ENCODE measurements at places on chromosomes 3 and 15.

DNA sequence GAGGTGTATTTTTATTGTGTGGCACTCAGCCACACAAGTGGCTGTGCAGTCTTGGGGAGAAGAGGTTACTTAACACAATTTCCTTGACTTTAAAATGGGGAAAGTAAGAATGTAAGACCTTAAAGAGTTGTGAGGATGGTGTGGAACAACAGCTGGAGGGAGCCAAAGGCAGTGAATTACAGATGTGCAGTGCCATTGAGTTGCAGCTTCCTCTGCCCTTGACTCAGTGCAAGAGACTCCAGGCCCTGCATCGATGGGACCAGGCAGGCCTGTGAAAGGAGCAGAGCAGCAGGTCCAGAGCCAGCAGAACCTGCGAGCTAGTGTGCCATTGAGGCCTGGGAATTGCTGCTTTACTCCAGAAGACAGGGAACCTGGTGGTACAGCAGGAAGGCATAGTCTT is 27.2 kb downstream of the EEFSEC start:
- DNase-seq = no peak

GRCh38 chr15:70125605-70126004 is 27.9 kb upstream of the TLE3 start:
- no peak for DNase-seq

DNA sequence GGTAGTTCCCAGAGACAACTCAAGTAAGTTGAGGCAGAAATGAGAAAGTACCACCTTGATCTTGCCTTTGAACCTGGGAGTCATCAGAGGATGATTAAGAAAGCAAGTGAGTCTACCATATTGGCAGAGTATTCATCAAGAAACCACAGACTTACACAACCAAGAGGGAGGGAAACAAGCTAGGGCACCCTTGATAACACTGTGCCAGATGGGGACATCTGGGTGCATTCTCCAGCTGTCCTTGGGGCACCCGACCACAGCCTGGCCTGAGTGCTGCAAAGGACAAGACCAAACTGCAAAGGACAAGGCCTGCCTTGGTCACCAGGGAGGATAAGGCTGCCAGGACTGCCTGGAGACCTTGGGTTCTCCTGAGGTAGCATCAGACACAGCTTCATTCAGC is 553.6 kb downstream of the EPHB1 start:
- DNase-seq = no peak

DNA sequence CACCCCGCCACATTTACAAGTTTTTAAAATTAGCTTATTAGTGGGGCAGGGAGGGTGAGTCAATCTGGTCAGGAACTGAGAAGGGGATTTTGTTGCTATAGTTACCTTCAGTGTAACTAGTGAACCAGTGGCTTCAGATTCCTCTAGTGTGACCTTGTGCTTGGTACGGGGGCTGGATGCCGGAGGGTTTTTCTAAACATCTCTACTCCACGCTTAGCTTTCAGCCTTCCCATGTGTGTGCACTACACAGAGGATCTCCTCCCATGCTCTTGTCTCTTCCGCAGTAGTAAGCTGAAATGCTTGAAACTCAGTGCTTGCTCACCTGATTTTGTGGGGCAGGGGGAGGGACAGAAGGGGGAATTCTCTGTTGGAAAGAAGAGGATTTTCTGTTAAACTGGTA is 67.9 kb upstream of the AKAP13 start:
- DNase-seq = no peak

GRCh38 chr15:40790718-40791117 is 16.2 kb upstream of the ZFYVE19 start:
- DNase-seq = no peak

DNA sequence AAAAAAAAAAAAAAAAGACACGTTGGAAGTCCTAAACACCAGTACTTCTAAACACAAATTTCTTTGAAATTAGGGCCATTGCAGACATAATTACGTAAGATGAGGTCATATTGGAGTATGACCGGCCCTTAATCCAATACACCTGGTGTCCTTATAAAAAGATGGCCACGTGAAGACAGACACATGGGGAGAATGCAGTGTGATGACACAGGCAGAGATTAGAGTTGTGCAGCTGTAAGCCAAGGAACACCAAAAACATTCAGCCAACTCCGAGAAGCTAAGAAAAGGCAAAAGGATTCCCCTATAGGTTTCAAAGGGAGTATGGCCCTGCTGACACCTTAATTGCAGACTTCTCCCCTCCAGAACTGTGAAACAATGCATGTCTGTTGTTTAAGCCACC is 379.0 kb upstream of the PDZRN3 start:
- no peak for DNase-seq

DNA sequence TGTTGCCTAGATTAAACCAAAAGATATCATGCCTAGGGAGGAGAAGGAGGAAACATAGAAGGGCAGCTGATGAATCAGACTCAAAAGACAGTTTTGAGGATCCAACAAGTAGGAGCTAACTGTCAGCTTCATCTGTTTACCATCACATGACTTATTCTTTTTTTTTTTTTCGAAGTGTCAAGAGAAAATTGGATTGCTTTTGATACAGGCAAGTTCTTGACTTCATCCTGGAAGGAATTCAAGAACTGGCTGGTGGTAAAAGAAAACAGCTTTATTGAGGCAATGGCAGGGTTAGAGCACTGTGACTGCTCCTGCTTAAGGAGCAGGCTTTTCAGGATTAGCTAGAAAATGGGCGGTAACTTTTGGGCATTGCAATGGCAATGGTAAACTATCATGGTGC is 227.5 kb upstream of the KCNMB2 start:
- DNase-seq = no peak

DNA sequence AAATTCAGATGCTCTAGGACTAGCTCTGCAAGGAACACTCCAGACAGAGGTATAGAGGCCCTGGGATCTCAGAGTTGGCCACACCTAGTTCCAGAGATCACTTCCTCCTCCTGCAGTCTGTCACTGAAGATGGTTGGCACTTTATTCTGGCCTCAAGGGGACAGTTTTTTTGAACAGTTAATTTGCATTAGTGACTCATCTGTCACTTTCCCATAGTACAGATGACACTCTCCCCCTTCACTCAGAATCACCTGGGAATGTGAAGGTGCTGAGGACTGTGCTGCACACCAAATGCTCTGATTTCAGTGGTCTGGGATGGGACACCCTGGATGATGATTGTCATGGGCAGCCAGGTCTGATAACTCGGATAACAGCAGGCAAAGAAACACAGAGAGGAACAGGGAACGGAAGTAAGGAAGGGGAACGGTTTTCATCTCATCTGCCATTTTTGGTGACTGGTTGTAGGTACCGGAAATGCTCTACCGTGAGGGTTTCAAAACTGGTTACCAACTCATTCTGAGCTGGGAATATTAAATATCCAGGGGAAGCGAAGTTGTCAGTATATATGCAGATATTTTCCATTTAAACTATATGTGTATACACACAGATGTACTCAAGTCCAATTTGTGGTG is 232.5 kb upstream of the ST8SIA2 start:
- no peak for DNase-seq

GRCh38 chr15:29132735-29133181 is 136.9 kb downstream of the NSMCE3 start:
- DNase-seq = no peak

GRCh38 chr3:76266511-76266910 is 481.2 kb upstream of the ZNF717 start:
- DNase-seq = no peak

DNA sequence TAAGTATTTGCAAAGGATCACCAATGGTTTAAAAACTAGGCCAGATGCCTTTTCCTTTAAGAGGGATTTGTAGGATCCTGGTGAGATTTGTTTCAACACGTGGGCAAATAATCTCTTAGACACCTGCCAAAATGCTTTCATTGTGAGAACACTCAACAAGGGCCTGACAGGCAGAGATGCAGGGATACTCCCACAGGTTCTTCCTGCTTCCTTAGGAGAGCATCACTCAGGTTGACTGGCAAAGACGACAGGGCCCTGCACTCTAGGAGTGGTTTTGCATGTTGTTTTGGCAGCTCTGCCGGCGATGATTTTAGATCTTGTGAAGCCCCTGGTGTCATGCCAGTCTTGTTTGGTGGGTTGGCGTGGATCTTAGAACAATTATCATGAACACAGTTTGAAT is 184.5 kb downstream of the NR1D2 start:
- no peak for DNase-seq

DNA sequence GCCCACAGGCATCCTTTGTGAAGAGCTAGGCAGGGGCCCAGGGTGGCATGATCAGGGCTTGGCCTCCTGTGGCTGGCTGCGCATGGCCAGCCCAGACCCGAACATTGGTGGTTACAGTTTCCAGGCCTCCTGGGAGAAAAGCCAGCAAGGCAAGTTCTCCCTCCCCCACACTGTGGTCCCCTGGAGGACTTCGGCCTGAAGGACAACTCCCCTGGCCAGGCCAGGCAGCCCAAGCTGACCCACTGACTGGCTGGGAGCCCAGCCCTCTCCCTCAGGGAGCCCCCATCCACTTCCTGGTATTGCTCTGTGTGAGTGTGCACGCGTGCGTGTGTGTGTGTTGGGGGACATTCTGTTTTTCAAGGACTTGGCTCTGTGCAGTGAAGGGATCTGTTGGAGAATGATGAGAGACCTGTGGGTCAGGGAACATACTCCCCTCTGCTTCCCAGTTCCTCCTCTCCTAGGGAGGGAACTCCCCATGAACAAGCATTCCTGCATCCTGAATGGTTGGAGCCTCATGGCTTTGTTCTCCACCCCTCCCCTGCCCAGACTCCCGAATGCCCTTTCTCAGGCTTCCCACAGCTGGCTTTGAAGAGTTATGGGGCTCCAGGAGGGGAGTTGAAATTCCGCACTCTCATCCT is 29.5 kb downstream of the CORO2B start:
- DNase-seq = no peak

DNA sequence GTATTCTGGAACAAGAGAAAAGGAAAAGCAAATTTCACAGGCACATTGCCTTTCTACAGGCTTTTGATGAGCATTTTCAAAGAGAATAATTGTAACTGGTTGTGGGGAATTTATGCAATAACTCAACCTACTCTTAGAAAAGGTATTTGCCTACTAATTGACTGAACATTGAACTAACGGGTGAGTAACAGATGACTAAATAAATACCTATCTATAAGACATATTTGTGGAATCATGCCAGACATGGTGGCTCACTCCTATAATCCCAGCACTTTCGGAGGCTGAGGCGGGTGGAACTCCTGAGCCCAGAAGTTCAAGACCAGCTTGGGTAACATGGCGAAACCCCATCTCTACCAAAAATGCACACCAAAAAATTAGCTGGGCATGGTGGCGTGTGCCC is 367.7 kb downstream of the CGGBP1 start:
- DNase-seq = no peak

- DNase-seq = no peak
Measured at GRCh38 chr15:57147621-57148020, 228.7 kb upstream of the CGNL1 start.

DNA sequence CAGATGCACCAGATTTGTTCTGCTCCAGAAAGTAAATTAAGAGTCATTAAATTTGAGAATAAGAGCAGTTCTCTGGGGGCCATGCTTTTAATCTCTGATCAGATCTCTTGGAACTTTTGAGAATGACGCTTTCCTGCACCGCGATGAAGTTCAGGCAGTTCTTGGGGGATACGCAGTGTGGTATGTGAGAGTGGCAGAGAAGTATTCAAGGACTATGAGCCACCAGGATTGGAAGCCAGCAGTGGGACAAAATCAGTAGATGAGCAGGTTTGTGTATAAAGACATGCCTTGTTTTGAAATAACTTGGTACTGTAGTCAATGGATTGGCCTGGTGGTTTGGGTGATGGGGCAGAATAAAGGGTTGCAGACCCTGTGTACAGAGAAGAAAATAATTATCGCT is 483.6 kb downstream of the ERC2 start:
- DNase-seq = no peak

GRCh38 chr3:140727886-140728285 is 50.0 kb downstream of the TRIM42 start:
- DNase-seq = no peak

DNA sequence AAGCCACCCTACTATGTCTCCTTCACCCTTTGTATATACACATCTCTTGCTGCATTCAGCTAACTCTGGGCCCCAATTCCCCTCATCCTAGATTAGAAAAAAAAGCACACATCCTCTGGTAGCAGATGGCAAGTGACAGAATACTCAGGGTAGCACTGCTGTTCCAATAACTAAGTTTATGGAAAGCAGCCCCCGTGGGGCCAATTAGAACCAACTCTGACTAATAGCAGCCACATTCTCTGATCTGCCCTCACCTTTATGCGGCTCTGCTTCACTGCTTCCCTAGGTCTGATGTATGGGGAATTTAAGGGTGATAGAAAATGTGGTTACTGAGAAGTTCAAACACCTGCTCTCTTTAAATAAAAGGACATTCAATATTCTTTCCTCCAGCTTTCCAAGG is 74.9 kb upstream of the SETMAR start:
- no peak for DNase-seq

DNA sequence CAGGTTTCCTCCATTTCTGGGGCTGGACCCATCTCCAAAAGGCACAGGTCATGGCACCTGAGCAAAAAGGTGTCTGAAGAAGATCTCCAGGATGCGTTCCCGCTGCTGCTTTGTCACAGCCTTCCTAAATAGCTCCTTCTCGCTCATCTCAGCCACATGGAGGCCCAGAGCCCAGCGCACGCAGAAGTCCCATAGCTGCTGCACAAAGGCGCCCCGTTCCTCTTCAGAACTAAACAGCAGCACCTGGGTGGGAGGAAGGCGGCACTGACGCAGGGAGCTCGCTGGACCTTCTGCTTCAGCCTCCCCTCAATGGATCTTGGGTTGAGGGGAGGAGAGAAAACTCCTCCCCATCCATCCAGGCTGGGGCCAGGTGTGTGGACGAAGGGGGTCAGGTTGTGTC is 8.4 kb downstream of the DUOX2 start:
- DNase-seq = no peak

DNA sequence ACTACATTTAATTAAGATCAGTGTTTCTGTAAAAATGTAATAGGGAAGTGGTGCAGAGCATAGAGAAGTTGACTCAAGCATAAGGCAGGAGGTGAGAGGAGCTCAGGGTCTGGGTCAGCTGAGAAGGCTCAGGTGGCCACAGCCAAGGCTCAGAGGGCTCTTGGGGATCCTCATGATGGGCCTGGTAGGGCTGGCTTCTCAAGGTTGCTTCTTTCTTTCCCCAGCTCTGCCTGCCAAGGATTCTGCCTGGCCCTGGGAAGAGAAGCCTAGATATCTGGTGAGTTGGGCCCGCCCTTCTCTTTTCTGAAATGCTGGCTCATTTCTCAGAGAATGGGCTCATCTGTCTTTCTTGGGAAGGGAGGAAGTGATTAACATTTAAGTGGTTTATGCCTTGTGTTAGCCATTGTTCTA is 6.5 kb downstream of the ZNF589 start:
- DNase-seq = no peak

DNA sequence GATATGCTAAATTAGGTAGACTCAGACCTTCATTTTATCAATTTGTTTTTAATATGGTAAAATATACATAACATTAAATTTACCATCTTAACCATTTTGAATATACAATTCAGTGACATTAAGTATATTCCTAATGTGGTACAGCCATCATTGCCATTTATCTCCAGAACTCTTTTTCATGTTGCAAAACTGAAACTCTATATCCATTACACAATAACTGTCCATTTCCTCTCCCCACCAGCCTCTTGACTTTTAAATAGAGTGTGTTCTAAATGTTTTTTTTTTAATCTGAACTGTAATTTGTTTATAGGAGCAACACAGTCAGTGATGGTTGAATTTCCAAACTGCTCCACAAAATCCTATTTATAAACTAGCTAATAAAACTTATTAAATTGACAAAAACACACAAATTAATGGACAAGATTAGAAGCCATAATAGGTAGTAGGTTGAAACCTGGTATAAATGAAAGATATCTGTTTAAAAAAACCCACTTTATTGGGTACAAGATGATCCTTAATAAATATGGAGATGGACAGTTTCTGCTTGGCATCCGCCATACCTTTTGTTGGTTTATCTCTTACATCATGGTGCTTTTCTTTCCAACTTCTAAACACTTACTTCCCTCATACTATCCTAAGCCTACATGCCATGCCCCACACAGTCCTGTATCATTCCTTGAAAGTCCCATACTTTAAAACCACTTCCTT is 142.4 kb downstream of the ZPLD1 start:
- DNase-seq = no peak
